ENCODE measurements at places on chromosomes 12 and 14.

- DNase-seq: peak; percentile 84
These were observed 17.4 kb downstream of the RPS6KL1 start for GRCh38 chr14:74905595-74906142.

- DNase-seq: no peak
These were observed 40.6 kb downstream of the SMOC1 start for GRCh38 chr14:69919815-69920214.

DNA sequence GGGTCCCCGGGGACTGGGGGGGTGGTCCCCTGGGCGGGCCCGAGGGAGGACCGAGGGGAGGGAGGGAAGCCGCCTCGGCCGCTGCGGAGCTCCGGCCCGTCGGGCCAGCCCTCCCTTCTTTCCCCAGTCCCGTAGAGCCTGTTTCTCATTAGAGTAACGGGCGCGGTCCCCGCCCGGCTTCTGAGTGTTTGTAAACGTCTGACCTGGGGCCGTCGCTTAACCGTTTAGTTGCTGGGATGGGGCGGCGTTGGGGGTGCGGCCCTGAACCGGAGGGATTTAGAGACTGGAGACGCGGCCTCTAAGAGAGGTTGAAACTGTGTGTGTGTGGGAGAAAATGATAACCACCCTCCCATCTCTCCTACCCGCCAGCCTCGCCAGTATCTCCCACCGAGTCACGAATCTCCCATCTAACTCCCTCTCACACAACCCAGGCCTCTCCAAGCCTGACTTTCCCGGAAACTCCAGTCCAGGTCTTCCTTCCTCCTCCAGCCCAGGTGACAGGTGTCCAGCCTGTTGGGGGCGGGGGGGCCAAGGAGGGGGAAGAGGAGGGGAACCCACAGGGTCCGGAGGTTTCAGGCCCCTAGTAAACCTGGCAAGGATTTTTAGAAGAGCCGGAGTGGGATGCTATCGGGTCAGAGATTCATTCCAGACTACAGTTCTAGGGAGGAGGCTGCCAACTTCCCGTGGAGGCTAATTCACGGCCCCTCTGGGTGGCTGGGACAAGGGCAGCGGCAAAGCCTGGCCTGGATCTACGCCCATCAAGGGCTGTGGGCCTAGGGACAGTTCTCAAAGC lies 1.1 kb upstream of the NFATC4 start:
- peak; percentile 93 for DNase-seq

DNA sequence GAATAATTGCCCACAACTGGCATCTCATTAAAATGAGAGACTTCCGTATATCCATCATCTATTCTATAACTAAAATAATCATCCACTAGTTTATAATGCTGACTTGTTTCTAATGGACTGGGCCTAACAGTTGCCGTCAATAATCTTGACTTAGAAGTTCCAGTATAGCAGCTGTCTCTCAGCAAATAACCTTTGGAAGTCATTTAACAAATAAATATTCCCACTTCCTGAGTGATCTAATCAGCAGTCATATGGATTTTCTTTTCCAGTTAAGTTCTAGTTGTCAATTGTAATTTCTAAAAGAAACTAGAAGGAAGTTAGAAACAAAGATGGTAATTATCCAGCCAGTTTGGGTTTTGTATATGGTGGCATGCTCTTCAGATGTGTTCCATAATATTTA lies 177.8 kb downstream of the GXYLT1 start:
- DNase-seq: no peak

DNA sequence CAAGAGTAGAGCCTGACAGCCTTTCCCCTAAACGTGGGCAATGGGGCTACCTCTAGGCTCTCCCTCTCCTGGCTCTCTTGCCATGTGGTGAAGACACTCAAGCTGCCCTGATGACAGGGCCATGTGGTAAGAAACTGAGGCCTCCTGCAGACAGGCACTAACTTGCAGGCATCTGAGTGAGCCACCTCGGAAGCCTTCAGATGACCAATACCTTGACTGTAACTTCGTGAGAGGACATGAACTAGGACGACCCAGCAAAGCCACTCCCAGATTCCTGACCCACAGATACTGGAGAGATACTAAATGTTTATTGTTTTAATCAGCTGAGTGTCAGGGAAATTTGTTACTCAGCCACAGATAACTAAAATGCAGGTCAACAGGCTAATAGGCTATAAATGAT lies 96.4 kb downstream of the EFCAB11 start:
- DNase-seq: no peak

GRCh38 chr12:46887870-46888269 lies 62.1 kb upstream of the SLC38A4 start:
- no peak for DNase-seq

DNA sequence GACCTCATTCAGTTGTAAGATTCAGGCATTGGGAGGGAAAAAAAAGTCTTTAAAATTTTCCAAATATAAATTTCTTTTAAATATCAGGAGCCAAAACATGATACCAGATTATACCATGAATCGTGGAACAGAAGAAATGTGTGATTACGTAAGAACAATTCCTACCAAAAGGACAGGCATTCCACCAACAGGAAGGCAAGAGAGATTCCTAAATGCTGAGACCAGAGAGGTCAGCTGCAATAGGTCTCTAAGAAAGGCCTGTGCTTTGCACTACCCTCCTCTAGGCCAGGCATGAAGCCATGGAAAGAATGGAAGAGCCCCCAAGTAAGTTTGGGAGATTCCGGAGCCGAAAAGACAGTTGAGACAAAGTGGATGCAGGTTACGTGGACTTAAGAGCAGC lies 83.7 kb downstream of the PTGER2 start:
- DNase-seq: no peak
